COLO829 (cell line): ENCODE measurements at places on chromosomes 6 and 20.

DNA sequence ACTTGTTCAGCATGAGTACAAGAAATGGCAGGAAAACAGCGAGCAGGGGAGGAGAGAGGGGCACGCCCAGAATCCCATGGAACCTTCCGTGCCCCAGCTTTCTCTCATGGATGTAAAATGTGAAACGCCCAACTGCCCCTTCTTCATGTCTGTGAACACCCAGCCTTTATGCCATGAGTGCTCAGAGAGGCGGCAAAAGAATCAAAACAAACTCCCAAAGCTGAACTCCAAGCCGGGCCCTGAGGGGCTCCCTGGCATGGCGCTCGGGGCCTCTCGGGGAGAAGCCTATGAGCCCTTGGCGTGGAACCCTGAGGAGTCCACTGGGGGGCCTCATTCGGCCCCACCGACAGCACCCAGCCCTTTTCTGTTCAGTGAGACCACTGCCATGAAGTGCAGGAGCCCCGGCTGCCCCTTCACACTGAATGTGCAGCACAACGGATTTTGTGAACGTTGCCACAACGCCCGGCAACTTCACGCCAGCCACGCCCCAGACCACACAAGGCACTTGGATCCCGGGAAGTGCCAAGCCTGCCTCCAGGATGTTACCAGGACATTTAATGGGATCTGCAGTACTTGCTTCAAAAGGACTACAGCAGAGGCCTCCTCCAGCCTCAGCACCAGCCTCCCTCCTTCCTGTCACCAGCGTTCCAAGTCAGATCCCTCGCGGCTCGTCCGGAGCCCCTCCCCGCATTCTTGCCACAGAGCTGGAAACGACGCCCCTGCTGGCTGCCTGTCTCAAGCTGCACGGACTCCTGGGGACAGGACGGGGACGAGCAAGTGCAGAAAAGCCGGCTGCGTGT is 11.6 kb downstream of the TNFAIP3 start:
- no peak for DNase-seq

DNA sequence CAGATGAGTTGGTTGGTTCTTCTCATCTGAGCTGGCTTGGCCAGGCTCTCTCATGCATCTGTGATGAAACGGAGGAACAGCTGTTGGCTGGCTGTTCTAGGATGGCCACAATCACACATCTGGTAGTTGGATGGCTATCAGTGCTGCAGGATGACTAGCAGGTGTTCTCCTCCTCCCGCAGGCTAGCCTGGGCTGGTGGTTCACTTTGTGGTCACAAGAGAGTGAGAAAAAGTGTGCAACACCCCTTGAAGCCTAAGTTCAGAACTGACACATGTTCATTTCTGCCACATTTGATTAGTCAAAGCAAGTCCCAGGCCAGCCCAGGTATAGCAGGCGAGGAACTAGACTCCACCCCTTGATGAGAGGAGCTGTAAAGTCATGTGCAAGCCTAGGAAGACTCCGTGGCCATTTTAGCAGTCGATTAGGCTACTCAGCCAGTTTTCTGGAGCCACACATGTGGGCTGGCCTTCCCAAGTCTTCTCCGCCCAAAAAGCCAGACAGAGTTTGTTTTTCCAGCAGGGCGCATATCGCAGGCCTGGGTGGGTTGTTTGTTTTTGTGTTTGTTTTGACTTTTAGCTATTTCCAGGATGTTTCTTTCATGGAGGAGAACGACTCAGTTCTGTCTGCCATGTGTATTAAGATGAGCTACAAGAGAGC is 120.8 kb downstream of the ISM1 start:
- DNase-seq, result no peak

- DNase-seq, result peak; percentile 81
Measured at GRCh38 chr20:371755-372542, 8.6 kb upstream of the TRIB3 start.

- no peak for DNase-seq
Measured at GRCh38 chr6:64439274-64439673, 803.7 kb downstream of the PHF3 start.

- no peak for DNase-seq
Measured at GRCh38 chr6:12369355-12369754, 79.2 kb downstream of the EDN1 start.

DNA sequence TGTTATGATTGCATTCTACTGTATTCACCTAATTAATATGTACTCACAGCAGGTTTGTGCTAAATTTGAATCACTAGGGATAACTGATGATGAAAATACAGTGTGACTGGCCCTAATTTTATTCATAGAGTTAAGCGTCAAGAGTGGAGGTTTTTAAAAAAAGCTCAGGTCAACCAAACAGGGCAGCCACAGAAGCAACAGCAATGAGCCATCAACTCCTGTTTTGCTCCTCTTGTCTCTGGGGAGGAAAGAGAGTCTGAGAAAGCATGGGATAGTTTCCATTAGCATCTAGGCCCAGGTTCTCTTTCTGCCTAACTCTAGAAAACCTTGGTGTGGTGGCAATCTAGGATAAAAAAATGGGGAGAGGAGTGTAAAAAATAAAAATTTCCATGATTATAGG is 122.1 kb downstream of the OGFRL1 start:
- DNase-seq, result no peak

GRCh38 chr20:19512886-19513677 is 245.0 kb upstream of the RIN2 start:
- no peak for DNase-seq

GRCh38 chr20:34364223-34364506 is 1.1 kb downstream of the ITCH start:
- no peak for DNase-seq

- no peak for DNase-seq
Measured at GRCh38 chr6:99013145-99013544, 65.4 kb upstream of the FBXL4 start.

GRCh38 chr6:87504441-87504840 is 31.7 kb downstream of the SLC35A1 start:
- DNase-seq, result no peak

DNA sequence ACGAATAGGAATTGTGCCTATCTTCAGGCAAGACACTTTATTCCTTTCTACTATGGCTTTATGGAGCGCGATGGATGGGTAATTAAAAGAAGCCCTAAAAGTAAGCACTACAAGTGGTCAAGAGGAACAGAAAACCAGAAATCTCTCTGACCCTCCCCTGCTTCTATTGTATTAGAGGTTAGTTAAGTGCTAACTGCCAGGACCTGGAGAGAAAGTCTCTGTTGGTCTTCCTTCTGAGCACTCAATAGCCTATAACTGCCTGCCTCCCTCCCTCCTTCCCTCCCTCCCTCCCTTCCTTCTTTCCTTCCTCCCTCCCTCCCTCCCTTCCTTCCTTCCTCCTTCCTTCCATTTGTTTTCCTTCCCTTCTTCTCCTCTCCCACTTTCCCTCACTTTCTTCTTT is 133.7 kb downstream of the C6orf58 start:
- DNase-seq, result no peak

- DNase-seq, result no peak
Measured at GRCh38 chr20:62515826-62516225, 40.0 kb upstream of the GATA5 start.

DNA sequence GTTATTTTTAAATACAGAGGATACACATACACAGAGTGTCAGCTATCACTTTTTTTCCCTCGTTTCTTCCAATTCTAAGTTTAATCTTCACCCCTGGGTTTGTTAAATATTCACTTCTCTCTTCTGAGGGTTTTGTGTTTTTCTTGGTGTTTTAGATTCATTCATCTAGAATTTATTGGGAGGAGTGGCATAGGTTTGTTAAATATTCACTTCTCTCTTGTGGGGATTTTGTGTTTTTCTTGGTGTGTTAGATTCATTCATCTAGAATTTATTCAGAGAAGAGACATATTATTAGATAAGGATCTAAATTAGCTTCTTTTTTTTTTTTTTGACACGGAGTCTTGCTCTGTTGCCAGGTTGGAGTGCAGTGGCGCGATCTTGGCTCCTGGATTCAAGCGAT is 3.9 kb downstream of the GTF2H5 start:
- DNase-seq, result no peak

DNA sequence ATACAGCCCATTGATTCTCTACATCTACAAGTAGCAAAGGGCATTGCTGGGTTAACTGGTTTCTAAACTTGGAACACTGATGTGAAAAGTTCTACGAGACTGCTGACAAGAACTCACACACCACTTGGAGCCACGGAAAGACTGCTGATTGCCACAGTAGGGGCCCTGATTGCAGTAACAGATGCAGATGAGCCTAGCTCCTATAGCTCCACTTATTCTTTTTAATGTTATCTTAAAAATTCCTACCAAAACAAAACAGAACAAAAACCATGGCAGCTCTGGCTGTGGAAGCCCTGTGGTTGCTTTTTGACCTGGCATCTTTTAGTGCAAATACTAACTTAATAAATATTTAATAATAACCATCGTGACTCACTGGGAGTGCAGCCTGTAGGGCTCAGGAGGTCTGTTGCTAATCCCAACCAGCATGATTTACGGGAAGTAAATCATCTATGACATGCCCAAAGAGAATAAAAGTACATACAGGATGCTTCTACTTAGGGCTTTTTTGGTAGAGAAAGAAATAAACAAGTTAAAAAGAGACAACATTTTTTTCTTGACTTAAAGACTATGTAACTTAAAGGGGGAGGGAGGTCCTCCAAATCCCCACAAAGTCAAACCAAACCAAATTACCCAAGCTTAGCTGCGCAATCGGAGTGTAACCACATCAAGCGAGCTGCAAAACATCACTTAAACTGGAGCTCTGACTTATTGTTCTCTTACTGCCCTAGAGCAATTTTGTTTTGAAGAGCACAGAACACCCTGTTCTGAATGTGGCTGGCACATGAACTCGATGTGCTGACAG is 87.2 kb downstream of the FKBP5 start:
- peak; percentile 88 for DNase-seq

DNA sequence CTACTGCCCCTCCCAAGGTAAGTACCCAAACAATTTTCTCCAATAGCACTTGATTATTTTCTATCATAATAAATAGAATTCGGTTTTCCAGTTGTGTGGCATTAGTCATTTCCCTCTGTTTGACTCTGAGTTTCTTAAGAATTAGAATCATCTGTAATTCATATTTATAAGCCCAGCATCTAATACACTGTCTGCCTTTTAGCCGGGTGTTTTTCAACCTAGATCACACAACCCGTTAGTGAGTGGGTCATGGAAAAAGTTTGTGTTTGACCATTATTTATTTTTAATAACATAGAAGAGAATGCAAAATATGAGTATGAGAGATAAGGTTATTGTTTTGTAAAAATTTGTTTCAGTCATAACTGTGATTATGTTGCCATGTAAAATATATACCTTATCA is 701.6 kb downstream of the RFPL4B start:
- DNase-seq, result no peak

DNA sequence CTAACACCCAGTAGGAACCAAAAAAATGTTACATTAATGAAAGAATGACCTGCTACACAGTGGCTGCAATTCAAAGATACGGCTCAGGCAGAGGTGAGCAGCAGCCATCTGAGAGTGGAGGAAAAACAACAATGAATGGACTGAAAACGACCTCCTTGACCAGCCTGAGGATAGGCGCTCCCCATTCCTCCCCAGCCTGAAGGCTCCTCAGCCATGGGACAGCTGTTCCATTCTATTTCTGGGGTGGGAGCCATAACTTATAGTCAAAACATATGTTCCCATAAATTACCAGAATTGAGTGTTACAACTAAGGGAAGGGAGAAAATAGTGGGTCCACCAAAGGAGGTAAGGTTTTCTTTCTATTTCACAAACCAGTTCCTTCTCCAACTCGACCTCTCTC is 27.2 kb downstream of the FYN start:
- no peak for DNase-seq

DNA sequence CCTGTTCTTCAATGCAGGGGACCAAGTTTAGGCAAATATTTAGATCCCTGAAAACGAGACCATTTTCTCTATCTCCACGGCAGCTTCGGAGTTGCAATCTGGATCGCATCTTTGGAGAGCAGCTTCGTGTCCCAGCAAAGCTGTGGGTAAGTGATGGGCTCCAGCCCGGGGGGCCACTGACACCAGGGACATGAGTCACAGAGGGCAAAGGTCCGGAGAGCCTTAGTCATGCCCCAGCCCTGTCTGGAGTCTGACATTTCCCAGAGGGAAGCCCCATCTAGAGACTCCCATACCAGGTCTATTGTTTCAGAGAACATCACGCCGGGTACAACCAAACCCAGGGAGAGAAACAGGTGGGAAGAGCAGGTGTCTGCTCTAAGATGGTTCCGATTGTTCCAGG is 95.9 kb downstream of the NFATC2 start:
- peak; percentile 94 for DNase-seq

DNA sequence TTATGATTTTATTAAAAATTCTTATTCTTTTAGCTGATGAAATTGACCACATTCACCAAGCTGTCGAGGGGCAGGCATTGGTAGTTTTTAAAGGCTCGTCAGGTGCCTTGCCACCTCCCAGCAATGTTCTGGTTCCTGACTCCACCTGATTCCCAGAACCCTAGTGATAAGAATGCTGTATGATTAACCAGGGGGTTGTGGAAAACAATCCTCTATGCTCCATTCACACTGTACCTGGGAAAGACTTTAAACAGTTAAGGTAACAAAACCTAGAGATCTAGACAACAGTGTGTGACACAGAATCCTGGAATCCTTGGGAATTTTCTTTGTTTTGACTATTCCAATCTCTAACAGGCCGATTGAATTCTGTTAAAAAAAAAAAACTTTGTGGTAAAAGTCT is 165.7 kb upstream of the OLIG3 start:
- no peak for DNase-seq

DNA sequence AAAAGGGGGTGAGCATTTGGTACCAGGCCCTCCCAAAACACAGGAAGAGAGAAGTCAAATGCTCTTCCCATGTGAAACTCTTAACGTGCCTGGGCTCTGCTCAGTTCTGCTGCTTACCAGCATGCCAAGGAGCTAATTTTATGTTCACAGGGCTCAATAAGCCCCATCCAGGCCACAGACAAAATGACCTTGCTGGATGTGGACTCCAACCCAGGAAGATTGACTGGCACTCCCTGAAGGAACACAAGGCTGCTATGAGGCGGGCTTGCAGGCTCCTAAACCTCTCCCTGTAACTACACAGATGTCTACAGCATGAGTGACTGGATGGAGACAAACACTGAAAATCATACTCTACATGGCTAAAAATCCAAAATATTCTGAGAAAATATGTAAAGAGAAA is 50.6 kb downstream of the CHD6 start:
- no peak for DNase-seq

DNA sequence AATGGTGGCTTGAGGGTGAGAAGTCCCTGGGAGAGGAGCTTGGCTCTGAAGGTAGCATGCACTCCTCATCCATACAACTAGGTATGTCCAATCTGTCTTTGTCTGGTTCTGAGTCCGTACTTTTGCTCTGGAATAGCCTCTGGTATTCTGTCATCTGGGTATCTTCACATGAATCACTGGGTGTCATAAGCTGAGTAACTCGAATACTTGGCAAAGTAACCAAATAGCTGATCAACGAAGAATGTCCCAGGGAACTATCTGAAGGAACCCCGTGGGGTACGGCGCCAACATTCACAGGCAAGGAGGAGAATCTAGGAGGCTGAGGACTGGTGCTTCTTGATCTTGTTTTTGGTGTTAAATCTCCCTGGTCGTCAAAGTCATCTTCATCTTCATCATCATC is 184.8 kb downstream of the HIVEP2 start:
- DNase-seq, result no peak

GRCh38 chr6:153858529-153858928 is 180.5 kb upstream of the OPRM1 start:
- no peak for DNase-seq
